ENCODE measurements at places on chromosomes 11 and 22.

GRCh38 chr11:13786688-13787087 is 118.2 kb downstream of the FAR1 start:
- DNase-seq: no peak

GRCh38 chr11:59559886-59560285 is 48.5 kb downstream of the OR4D9 start:
- no peak for DNase-seq

DNA sequence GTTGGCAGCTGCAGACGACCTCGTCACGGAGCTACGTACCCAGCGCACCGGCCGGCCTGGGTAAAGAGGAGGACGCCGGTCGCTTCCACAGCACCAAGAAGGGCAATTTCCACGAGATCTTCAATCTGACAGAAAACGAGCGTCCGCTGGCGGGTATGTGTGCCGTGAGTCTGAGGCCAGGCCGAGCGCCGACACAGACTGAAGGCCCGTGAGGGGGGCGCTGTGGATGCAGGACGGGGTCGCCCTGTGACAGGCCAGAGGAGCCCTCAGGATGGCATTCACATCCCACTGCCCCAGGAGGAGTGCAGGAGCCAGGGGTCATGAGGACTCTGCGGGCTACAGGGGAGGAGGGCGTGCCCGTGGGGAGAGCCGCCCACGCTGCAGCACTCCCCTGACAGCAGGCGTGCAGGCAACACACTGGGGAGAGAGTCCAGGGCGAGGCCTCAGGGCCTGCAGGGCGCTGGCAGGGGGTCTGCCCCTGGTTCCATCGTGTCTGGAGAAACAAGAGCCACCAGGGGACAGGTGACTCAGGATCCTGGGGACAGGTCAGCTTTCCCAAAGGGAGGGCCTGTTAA is 53.6 kb downstream of the GRAMD4 start:
- DNase-seq: no peak

DNA sequence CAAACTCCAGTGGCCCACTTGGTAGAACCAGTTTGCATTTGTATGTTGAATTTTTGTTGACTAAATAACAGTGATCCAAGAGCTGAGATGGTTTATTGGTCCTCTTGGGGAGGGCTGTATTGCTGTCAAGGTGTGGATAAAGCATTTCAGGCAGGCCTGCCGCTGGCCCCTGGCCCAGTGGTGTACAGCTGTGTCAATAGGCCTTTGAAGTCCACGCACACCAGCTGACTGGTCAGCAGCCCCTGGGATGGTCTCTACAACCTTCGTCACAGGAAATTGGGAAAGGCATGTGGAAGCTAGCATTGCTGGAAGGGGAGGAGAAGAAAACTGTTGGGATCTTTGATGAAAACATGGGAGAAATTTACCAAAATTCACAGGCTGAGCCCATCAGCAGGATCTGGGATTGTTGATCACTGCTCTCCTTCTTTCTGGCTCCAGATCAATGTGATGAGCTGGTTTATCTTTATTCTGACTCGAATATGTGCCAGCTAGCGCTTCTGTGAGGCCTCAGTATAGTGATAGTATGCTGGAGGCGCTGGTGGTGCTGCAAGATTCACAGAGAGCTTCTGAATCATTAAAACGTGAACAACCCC is 12.5 kb upstream of the E2F8 start:
- DNase-seq: no peak

- DNase-seq: no peak
Observed at GRCh38 chr11:99015634-99016454, 4.9 kb upstream of the CNTN5 start.

DNA sequence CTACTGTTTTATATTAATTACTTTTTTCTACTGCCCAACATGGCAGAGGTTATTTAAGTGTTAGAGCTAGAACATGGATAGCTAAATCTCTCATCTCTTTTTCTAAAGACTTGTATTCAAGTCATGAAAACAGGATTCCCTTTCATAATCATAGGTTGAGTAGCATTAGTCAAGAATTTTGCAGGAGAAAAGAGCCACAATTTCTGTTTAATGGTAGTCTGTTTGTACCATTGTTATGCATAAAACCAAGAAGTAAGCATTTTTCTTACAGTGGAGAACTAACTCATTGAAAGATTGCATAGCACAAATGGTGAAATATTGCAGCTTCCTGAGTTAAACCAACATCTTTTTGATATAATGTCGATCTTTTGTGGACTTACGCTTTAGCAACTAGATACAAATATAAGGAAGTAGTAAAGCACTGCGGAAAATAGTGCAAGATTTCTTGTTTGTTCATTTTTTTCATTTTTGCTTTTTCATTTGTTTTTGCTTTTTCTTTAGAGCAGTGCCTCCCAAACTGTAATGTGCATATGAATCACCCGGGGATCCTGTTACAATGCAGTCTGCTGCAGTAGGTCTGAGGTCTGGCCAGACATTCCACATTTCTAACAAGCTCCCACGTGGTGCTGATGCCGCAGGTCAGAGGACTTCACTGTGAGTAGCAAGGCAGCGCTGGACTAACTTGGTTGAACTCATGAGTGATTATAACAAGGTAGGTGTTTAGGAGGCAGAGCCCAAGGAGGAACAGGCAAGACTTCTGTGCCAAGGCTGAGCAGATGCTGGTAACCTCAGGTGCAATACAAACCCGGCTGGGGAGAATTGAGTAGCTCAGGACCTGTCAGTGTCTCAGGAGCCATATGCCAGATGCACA is 4.6 kb downstream of the ETS1 start:
- DNase-seq: no peak

DNA sequence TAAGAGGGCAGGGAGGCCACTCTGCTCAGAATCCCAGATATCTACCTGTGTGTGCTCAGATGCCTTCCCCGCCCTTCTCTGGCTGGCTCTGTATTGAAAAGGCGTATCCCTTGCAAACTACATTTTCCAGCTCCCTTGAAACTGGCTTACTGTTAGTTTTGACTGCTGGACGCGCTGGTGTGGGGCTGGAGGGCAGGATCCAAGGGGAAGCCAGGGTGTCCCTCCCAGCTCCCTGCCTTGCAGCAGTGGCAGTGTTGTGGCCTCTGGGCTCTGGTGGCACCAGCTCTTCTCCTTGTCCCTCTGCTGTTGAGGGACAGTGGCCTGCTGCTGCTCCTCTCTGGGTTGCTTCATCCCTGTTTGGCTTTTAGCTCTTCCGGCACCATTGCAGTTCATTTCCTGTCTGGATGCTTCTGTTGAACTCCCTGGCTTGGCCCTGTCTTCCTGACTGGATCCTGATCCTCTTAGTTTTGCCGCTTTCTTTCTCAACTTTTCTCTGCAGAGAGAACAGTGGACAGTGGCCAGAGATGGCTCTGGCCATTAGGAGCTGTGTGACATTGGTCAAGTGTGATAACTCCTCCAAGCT is 107.1 kb upstream of the PARVA start:
- DNase-seq: no peak

DNA sequence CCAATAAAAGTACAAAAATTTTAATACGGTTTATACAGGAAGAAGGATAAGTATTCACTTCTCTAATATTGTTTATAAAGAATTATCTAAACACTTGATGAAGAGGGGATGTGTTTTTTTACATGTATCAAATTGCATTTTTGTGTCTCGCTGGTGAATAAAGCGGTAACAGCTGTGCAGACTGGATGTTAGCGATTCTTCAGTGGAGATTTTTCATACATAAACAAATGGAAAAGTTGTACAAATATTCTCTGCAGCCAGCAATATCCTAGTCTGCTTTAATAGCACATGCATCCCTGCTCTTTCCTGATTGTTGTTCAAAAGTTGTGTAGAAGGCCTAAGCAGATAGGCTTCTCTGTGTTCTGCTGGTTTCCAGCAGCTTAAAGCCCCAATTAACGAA is 369.3 kb downstream of the SOX6 start:
- DNase-seq: no peak

GRCh38 chr11:79249295-79249993 is 191.4 kb downstream of the TENM4 start:
- no peak for DNase-seq

Data from lower leg skin (tissue), 4 donors.